ENCODE measurements at places on chromosomes 7 and 10.

DNA sequence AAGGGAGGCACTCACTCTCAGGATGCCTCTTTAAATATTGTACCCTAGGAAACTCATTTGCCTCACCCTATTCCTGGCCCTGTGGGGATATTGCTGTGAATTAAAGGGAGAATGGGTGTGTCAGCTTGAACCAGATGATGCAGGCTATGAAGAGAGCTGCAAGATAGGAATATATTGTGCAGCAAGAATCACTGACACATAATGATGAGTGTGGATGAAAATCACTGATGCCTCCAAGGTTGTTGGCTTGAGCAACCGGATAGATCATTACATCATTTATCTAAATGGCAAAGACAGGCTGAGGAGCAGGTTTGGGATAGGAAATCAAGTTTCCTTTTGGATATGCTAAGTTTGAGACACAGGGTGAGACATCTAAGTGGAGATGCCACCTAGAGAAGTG lies 6.2 kb downstream of the SLC26A4 start:
- no peak for DNase-seq

- no peak for DNase-seq
Measured at GRCh38 chr10:110576220-110576619, 8.7 kb downstream of the SMC3 start.

- DNase-seq = no peak
Measured at GRCh38 chr10:132848951-132849545, 63.1 kb upstream of the NKX6-2 start.

GRCh38 chr10:30811276-30812017 lies 181.9 kb upstream of the LYZL2 start:
- no peak for DNase-seq

DNA sequence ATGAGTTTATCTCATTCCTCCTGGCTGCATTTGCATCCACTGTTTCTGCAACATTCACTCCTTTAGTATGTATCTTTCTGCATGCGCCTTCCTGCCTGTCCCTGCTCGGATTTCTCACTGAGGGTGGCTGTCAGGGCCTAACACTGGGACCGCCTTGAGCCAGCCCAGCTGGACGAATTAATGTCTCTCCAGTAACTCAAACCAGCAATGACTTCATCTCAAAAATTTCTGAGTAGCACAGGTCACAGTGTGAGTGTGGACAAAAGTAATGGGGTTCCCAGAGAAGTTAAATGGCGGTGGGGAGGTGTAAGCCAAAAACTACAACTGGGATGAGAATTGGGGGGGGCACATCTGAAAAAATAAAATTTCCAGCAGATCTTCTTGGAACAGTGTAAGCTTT lies 444.0 kb upstream of the MGMT start:
- no peak for DNase-seq

- DNase-seq = no peak
Measured at GRCh38 chr7:114979388-114979787, 57.5 kb downstream of the MDFIC start.

GRCh38 chr7:27424749-27425148 lies 182.1 kb downstream of the EVX1 start:
- no peak for DNase-seq

GRCh38 chr7:156650042-156650441 lies 9.5 kb downstream of the RNF32 start:
- DNase-seq = no peak

GRCh38 chr7:71408271-71408670 lies 276.3 kb downstream of the GALNT17 start:
- no peak for DNase-seq

DNA sequence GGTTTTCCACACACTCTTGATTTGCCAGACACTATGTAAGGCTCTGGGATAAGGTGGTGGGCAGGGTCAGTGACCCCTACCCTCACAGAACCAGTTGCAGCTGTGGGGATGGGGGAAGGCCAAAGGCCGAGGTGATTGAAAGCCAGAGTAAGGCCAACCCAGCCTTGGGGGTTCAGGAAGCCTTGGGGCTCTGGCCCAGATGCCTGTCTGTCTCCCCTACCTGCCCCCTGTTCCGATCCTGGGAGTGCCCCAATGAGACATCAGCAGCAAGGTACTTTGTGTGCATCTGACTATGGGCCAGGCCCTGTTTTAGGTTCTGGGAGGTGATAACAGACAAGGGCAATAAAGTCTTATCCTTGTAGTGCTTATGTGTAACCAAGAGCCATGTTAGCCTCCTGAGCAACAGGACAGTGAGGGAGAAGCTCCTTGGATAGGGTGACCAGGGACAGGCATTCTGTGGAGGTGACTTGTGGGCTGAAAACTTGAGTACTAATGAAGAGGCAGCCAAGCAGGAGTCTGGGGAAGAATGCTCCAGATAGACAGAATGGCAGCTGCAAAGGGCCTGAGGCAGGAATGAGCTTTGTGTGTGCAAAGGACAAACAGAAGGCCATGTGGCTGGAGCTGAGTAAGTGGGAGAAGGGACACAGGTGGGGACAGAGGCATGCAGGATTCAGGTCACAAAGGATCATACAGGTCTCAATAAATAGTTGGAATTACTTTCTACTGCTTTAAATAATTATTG lies 35.4 kb downstream of the TSPAN14 start:
- no peak for DNase-seq

GRCh38 chr7:5594616-5595544 lies 171.2 kb upstream of the TNRC18 start:
- DNase-seq = no peak

- no peak for DNase-seq
Measured at GRCh38 chr7:47666164-47666862, 84.4 kb upstream of the TNS3 start.

DNA sequence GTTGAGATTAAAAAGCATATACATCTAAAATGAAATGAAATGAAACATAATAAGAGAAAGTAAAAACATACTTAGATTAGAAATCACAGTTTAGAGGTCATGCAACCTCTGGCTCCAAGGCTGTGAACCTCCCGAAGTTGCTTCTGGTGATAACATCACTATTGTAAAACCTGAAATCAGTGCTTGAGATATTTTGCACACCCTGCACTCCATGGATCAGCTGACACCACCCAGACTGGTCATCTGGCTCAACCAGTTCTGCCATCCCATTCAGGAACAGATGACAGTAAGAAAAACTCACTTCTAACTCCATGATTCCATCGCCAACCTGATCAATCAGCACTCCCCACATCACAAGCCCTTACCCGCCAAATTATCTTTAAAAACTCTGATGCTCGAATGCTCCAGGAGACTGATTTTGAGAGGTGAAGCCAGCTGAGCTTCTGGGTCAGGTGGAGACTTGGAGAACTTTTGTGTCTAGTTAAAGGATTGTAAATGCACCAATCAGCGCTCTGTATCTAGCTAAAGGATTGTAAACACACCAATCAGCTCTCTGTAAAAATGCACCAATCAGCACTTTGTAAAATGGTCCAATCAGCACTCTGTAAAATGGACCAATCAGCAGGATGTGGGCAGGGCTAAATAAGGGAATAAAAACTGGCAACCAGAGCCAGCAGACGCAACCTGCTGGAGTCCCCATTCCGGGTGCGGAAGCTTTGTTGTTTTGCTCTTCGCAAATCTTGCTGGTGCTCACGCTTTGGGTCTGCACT lies 162.6 kb upstream of the MAGI2 start:
- no peak for DNase-seq

DNA sequence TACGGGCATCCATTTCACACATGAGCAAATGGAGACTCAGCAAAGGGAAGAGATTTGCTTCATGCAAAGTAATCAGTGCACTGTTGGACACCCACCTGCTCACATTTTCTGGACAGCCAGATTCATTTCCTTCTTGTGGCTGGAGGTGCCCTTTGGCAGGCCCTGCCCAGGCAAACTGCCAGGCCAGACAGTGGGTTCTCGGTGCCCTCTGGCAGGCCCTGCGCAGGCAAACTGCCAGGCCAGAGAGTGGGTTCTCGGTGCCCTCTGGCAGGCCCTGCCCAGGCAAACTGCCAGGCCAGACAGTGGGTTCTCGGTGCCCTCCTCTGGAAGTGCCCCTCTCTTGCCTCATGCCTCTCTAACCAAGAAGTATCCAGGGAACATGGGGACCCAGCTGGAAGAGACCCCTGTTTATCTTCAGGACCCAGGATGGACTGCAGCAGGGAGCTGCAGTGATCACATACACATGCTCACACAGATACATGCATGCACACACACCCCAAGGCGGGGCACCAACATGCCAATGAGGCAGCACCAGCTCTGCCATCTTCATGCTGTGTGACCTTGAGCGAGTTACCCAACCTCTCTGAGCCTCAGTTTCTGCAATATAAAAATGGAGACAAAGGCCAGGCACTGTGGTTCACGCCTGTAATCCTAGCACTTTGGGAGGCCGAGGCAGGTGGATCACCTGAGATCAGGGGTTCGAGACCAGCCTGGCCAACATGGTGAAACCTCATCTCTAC lies 67.1 kb downstream of the OAT start:
- DNase-seq = no peak

- no peak for DNase-seq
Measured at GRCh38 chr7:23332910-23333612, 33.9 kb downstream of the MALSU1 start.

- DNase-seq = no peak
Measured at GRCh38 chr7:47654672-47655298, 72.9 kb upstream of the TNS3 start.
